Fibroblast of villous mesenchyme (primary cell): ENCODE measurements at places on chromosomes 5 and 9. TPM values are rescaled to one million over a fixed set of nuclear protein-coding genes. Genes with fewer than 3 reads are reported as not detected.

The ANGPTL2 gene
- total RNA-seq: 19.9 and 37.4 TPM in 2 replicates

The SLC36A3 gene
- not detected in 2 replicates for total RNA-seq

The REEP2 gene
- 13.0 and 16.4 TPM in 2 replicates for total RNA-seq

The LEAP2 gene
- under 0.01 and 0.32 TPM in 2 replicates for total RNA-seq

The HAVCR2 gene
- not detected in 2 replicates for total RNA-seq

The ENHO gene
- not detected in 2 replicates for total RNA-seq

- no peak for DNase-seq
Measured at GRCh38 chr9:127123064-127123890, 842 bp upstream of the ANGPTL2 start.

DNA sequence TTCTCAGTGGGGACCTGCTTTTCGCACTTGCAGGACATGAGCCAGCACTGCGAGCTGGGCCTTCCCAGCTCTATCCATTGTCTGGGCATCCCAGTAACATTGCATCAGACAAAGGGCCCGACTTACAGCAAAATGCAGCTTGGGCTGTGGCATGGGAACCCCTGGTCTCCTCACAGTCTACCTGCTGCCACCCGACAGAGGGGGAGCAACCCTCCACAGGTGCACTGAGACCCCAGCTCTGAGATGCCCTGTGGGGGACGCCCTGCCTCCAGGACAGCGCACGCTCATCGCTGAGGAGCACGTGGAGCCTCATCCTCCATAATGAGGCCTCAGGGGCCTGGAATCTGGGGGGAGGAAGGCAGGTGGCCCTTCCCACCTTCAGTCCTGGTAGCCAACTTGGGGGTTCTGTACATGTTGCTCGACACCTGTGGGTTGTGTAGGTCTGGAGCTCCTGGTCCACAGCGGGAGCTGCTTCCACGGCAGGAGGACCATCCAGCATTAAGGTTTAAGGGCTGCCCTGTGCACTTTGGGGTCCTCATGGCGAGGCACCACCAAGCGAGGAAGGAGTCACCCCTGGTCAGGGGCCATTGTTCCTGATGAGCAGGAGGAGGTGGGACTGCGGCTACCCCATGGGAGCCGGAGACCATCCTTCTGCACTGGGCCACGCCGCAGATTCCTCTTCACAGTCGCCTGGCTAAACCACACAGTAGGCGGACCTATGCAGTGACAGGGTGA is 376.5 kb upstream of the IRX1 start:
- DNase-seq: no peak

DNA sequence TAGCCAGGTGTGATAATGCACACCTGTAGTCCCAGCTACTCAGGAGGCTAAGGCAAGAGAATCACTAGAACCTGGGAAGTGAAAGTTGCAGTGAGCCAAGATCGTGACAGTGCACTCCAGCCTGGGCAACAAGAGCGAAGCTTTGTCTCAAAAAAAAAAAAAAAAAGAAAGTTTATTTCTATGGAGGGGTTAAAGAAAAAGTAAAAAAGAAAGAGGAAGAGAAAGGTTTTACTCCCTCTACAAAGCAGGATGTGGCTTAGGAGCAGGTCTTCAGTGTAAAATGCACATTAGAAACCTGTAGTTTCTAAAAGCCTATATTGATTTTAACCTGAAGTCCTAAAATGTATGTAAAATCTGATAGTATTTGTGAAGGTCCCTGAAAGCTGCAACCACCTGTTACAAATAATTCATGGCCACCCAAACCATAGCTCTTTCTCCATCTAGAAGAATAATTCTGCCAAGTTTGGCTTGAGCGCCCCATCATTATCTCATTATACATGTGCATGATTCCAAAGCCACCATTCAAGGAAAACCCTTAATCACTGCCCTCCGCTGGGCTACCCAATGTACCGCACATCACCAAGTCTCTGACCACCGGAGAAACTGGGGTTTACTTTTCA is 3.4 kb downstream of the FNBP1 start:
- no peak for DNase-seq

DNA sequence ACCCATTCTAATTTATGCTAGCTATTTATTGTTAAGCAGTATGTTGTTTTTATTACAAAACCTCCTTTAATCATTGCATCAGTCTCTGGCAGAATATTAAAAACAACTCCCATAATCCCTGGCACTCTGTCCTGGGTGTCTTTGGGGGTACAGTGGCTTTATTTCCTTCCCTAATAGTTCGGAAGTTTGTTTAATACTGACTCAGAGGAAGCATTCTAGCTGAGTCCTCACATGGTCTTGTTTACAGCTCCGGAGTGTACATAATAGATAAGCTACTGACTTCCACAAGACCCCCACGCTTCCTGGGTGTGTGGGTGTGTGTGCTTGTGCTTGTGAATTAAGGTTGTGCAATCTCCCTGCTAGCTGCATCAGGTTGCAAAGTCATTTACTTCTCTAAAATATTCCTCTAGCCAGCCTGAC is 149.8 kb upstream of the CDKN2B start:
- DNase-seq: peak; percentile 96

DNA sequence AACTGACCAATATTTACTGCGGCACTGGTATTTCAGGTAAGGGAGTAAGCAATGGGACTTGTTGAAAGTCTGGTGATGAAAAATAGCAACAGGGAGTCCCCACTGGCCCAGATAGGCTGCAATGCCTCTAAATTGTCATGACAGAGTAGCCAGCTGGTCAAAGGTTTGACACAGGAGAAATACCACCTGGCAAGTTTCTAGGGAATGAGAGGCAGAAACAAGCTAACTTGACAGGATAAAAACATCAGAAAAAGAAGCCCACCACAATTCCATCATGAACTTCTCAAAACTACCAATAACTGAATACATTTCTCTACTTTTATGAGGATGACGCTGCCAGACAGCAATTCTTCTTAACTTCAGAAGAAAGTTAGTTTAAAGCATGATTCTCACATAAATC is 99.8 kb downstream of the STRBP start:
- DNase-seq: no peak

DNA sequence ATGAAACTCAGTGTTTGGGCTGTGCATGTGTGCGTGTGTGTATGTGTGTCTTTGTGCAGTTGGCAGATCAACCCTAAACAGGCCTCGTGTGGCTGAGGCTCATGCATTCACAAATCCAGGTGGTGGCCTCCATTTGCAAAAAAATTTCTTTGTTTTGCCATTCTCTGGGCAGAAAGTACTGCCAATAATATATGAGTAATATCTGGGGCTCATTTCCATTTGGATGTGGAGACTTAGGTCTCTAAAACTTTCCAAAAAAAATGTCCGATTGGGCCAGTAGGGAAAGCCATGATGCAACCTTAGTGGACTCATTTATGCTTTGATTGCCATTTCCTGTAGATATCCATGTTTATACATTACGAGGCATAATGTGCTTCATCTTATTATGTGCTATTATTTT is 77.9 kb upstream of the RPS23 start:
- no peak for DNase-seq

DNA sequence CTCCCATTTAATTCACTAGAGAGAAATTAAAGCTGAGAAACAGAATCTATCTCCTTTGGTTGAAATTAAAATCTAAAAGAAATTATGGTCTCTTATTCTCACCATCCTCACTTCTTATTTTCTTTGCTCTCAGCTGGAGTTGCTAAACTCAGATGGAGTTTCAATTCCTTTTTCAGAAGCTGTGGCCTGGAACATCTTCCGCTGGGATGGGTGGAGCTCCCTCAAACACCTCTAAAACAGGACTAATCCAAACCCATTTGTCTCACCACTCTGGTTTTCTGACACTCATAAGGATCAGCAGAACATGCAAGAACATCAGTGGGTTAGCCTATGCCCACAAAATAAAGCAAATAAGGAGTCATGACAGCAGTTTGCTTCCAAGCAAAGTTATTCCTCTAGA is 39.6 kb upstream of the CEP78 start:
- no peak for DNase-seq

DNA sequence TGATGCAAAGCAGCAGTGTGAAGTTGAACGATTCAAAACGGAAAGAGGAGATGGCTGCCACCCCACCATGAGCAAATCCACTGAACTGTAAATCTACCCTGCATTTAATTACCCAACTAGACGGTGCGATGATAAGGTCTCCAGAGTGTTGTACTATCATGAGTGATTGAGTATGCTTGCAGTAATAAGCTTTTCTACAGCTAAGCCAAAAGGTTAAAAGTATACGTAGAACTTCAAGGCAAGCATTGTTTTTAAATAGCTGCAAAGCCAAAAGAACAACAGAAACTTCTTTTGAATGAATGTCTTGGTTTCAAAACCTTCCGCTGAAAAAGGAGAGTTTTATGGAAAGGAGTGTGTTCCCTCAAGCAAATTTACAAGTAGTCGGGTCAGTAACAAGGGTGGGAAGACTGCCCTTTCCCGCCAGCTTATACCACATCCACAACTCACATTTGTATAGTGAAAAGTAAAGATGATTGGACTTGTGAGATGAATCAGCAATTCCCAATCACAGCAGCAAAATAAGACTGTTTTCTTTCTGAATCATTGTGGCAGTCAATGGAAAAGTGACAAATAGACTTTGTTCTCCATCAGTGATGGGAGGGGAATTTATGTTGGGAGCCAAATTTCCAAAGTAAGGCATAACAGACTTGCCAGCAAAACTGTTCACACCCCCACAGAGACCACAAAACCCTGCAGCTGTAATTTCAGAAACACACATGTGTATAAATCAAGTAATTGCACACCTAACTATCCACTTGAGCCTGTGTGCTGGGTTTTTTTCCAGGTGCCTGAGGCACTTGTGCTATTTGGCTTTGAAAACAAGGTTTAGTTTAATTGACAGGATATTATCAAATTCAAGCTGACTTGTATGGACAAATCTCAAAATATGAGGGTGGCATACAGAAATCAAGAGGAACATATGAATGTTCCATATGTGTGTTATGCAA is 407.7 kb upstream of the GRAMD2B start:
- DNase-seq: peak; percentile 20

DNA sequence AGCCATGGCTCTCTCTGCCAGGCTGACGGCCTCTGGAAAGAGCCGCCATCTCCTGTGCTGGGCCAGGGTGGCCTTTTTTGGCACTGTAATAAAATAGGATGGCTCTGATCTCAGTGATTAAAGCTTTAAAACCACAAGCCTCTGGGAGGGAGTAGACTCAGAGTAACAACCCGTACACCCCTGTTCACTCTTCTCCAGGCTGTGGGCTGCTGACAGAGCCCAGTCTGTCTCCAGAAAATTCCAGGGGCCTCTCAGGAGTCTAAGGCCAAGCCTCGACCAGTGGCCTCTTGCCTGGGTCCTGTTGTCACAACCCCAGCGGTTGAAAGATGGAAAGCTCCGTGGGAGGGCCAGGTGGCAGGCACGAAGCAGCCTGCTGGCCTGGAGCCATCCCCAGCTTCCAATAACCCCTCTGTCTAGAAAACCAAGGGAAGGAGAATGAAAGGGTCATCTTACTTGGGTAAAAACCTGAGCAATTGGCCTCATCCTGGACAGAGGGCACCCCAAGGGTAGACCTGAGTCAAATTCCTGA is 286.7 kb upstream of the ZNF462 start:
- DNase-seq: no peak

DNA sequence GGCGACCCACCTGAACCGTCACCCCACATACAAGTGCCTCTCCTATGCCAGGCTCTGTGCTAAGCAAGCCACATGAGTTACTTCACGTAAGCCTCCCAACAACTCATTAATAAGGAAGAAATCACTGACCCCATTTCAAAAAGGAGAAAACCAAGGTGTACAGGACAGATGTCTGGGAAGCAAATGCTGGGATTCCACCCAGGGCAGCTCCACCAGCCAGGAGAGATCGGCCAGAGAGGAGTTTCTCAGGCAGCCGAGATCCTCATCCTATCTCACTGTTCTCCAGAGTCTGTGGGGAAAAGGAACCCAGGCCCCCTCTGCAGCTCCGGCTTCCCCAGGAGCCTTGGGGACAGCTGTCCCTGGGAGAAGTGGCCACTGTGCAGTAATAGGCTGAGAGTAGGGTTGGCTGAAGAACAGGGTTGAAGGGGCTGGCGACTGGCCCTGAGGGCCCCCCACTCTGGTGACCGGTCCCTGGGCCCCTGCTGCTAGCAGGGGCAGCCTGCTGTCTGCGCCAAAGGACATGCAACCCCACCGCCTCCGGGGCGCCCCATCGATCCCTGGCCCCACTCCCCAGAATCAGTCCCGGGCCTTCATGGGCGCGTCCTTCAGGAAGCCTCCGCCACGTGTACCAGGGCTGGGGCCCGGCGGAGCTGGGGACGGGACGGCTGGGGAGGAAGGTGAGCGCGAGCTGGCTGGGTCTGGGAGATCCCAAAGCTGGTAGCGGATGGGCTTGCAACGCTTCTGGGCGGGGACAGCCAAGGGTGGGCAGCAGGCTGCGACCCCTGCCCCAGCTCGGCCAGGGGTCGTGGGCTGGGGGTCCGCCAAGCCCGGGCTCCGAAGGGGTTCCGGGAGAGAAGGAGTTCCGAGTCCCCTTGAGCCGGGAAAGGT is 44.1 kb upstream of the STXBP1 start:
- DNase-seq: no peak

DNA sequence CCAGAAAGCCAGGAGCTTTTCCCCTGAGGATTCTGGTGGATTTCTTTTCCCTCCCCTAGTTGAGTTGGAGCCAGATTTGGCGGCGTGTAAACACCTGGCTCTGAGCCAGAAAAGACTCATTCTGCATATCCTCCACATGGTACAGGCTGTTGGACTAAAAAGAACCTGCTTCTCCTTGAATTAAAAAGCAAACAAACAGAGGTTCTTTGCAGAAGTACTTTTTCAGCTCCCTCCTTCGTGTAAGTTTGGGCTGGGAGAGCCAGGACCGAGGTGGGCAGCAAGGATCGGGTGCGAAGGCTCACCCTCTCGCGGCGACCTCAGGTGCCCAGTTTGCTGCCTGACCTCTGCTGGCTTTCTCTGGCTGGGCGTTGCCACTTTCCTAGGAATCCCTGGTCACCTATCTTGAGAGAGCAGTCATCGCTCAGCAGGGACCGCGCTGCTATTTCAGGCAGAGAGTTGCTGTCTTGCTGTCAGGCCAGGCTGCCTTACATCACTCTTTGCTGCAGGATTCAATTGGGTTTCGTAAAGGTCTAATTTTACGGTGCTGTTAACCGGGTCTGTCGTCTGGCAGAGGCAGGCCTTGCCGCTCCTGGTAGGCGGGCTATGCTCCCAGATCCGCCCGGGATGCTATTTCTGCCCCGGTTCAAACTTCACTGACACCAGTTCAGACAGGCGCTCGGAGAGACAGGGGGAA is 3.2 kb downstream of the PAPPA start:
- DNase-seq: peak; percentile 89

DNA sequence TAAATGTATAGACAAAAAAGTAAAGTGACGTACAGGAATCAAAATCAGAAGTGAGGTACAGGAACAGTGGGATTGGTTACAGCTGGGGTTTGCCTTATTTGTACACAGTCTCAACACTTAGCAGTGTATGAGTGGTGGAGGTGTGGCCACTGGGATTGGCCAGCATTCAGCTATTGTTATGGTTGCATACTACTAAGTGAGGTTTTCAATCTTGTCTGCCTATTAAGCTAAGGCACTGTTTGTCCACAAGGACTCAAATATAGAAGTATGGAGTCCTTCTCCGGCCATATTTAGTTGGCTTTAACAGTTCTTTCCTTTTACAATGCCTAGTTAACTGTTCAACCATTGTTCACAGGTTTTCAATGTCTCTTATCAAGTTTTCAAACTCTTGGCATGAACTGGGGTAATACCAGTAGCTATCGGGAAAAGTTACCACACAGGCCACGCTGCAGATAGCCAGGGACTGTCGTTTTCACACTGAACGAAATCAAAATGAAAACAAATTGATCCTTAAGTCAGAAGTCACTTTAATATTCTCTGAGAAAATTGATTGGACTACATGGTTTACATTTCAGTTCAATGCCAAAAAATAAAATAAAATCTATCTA is 176.0 kb upstream of the FREM1 start:
- DNase-seq: no peak

GRCh38 chr5:55471468-55471867 is 63.3 kb downstream of the PLPP1 start:
- DNase-seq: no peak
